Stimulated activated CD8-positive, alpha-beta memory T cell treated with anti-CD3 and anti-CD28 coated beads, Interleukin-15, amount 100 ng/mL, for 24 hours (primary cell): ENCODE measurements at places on chromosomes 2 and 18.

DNA sequence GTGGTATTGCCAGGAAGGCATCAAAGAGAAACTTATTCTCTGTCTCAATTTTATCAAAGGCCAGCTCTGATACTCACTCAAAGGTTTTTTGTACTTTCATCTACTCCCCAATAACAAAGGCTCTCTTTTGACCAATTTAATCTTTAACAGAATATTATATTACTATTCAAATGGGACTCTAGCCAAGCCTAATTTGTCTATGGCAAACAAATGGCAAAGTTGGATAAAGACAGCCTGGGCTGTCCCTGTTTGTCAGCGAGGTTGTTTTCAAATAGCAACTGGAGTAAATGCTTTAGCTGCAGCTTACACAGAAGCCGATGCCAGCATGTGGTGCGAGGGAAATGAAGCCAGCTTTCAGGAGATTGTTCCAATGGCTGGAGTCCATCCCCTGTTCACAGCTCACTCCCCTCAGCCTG, 80.1 kb upstream of the CTNNA2 start:
- DNase-seq, result no peak

- no peak for DNase-seq
Measured at GRCh38 chr2:127546797-127547196, 11.3 kb downstream of the MYO7B start.

DNA sequence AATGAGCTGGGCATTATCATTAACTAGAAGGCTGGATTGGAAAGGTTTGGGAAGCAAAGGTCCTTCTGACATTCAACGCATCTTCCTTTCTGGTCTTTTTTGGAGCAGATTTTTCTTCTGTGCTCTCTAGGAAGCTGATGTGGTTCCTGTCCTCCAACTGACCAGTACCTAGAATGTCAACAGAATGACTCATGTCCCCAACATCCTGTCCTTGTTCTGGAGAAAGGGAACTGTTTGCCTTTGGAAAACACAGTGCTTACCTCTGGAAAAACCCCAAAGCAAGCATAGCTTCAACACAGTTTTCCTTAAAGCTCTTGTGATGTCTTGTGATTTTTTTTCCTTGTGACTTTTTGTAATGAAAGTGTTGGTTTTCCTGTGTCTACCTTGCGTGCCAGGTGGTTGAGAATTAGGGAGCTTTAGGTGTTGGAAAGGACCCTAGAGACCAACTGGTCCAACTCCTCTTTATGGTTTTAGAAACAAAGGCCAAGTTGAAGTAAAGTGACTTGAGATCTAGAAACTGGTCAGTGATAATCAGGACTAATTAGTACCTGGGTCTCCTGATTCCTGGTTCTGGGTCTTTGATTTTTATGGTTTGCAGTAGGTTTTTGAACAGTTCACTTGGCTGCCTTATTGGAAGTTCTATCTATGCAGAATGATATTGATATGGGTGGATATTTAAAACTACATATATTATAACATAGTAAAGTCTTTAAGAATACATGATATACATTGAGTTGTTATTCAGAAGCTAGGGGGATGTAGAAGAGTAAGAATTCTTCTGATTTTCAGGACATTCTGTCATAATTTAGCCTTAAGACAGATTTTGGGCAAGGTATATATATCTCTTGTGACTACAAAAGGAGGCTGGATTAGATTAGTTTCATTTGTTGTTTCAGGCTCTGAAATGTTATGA, 70.5 kb downstream of the FMNL2 start:
- no peak for DNase-seq

DNA sequence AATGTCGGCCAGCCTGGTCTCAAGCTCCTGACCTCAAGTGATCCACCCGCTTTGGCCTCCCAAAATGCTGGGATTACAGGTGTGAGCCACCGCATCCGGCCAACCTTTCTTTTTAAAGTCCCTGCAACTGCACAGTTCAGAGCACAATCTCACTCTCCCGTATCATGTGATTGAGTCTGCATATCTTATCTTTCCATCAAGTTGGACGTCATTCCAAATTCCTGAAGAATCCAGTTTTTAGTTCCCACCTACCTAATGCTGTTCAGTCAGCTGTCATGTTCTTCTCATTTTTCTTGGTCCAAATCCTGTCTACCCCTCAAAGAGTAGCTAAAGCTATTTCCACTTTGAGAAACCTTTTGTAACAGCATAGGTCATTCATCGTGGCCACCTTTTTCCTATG, 110.8 kb upstream of the FBXO11 start:
- DNase-seq, result no peak

DNA sequence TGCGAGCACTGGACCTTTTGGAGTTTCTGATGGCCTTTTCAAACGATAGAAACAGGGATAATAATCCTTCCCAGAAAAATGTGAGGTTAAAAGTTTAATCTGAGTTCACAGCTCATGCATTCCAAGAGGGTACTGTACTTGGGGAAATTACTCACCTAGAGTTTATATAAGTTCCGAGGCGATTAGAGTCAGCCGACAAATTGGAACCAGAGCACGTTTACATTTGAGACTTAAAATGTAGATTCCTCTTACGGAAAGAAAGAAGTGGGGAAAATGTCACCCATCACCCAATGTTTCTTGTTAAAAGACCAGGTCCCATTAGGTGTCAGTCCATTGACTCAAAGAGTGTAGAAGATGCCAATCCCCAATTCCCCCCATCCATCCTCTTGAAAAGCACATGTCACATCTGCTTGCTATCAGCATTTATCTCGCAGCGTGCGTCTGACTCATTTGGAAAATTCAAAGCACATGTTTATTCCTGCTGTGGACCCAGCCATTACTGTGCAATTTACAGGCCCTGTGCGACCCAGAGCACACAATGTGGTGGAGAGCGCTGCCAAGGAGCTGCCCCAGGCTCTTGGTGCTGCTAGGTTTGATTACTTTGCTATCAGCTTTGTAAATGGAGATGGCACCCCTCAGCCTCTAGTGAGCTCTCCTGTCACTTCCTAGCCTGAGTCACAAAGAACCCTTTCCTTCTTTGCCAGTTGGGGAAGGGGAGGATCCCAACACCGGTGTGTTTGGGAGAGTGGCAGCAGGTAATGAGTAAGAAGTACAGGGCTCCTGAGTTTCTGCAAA, 104.8 kb downstream of the COLEC12 start:
- DNase-seq, result no peak

DNA sequence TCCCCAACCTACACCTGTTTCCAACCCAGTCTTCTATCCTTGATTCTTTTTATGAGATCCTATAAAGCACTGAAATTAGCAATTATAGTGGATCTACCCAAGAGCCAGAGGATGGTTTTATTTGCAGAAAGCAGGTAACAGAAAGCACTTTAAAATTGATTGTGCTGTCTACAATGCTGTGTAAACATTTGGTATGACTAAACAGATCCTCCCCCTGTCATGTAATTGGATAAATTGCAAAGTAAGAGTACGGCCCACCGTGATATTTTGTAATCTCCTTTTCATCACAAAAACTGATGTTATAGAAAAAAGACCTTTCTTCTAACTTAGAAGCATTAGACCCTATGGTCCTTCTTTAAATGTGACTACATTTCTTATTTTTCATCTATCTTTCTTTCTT, 11.3 kb upstream of the PPP3R1 start:
- DNase-seq, result no peak

- DNase-seq, result no peak
Measured at GRCh38 chr18:54197747-54198411, 26.6 kb downstream of the MBD2 start.

GRCh38 chr2:101812226-101812625, 114.7 kb downstream of the MAP4K4 start:
- no peak for DNase-seq

DNA sequence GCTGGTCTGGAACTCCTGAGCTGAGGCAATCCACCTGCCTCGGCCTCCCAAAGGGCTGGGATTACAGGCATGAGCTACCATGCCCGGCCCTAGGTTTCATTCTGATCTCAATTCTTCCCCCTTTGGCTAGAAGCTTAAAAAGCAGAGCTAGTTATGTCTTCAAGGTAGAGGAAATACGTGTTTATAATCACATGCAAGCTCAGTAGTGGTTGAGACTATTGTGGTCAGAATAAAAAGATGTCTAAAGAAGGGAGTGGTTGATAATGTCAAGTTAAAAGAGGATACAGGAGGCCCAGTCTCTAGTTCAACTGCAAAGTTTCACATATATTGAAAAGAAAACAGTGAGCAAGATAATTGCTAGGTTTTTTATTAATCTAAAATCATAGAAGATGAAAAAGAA, 807.8 kb upstream of the ACVR2A start:
- no peak for DNase-seq

DNA sequence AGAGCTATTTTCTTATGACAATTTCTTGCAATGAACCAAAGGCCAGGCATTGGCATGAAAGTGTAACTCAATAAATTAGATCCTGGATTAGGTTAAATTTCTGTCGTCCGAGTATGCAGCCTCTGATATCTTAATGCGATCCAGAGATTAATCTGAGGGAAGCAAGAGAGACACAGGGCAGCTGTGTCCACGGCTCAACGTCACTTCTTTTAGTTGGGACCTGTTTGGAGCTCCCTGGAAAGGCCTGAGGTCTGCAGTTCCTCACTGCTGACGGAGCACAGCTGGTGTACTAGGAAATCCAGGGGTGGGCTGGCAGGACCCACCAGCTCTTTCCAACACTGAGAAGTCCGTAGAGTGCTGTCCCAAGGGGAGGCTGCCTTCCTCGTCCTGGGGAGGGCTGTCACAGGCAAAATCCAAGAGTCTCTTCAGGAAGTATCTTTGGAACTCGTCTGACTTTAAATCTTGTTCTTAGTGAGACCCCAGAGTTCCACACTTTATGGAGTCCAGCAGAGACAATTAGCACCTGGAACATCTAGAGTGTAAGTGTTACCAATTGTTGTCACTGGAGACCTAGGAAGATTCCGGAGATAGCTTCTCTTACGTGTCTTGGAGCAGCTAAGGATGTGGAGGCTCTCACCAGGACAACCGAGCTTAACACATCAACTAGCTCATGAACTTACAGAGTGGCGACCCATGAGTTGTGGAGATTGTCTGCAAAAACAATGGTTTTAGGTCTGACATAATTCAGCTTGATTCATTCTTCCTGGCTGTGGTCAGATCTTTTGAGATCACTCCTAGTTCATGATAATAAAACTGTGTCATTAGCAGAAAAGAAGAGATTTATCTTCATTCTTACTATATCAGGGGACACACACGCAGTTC, 173.7 kb downstream of the ACKR3 start:
- no peak for DNase-seq

DNA sequence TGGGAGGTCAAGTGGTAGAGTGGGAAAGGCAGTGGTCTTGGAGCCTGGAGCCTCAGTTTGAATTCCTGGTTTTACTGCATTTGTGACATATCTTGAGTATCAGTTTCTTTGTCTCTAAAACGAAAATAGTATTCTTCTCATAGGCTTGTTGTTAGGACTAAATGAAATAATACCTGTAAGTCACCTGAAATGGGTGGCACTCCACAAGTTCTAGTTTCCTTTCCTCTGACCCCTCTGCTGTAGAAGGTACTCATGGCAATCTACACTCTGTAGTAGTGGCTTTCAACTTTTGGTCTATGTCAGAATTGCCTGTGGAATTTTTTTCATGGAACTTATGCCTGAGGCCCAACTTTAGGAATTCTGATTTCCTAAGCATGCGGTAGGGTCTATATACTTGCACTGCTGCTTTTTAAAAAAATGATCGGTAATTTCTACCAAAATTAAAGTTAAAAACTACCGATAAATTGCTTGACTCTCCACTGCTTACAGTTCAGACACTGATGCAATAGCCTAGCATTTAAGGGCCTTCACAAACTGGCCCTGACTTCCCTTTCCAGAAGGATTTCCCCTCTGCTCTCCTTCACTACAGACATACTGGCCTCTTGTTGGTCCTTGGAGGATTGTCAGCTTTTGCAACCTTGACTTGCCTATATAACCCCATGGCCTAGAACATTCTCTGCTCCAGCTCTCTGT, 47.2 kb downstream of the PLEK start:
- no peak for DNase-seq

GRCh38 chr2:98869272-98869641, 66.8 kb downstream of the CRACDL start:
- DNase-seq, result no peak

DNA sequence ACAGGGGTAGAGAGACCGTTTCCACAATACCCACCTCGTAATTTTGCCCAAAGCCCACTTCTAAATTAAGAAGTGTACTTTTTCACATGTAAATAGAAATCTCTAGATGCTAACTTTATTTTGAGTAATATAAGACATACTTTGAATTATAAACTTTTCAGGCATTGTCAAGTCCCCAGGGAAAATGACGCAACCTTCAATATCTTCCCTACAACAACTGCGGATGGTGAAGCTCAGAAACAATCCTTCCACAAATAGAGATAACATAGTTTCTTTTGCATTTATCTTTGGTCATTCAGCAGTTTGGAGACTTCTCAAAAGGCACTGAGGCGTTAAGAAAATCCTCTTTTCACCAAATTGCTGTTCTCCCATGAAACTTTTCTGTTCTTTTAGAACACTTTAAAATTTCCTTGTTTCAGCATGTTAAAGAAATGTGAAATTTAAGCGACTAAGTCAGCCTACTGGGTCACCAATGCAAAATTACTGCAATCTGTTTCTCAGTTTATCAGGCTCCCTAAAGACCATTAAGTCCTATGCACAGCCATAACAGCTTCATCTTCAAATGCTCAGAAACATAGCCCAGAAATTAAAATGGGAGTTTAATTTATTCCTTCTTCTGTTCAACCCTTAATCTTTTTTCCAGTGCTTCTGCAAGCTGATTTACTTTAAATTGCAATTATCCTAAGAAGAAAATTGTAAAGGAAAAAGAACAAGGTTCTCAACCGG, 118.3 kb upstream of the DNAJC10 start:
- DNase-seq, result no peak

DNA sequence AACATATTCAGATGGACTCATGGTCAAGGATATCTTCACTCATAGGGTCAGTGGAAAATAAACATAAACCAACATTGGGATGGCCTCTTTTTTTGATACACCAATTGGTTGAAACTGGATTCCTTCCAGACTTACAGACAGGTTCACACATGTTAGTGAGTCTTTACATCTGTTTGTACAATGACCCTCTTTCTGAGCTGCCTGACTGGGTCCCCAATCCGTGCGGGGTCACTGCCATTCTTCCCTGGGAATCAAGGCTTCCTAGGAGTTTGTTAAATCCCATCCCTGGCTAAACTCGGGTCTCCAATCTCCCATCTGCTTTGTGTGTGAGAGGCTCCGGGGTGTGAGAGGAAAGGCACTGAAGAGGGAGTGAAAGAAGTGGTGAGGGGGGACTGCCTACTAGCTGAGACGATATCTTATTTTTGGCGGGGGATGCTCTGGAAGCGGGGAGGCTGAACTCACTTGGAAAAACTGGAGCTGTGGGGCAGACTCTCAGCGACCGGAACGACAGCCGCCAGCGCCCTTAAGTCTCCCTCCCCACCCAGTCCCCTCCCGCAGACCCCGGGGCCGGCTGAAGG, 487 bp downstream of the STARD6 start:
- no peak for DNase-seq
